ENCODE measurements at places on chromosomes 16 and 17.

DNA sequence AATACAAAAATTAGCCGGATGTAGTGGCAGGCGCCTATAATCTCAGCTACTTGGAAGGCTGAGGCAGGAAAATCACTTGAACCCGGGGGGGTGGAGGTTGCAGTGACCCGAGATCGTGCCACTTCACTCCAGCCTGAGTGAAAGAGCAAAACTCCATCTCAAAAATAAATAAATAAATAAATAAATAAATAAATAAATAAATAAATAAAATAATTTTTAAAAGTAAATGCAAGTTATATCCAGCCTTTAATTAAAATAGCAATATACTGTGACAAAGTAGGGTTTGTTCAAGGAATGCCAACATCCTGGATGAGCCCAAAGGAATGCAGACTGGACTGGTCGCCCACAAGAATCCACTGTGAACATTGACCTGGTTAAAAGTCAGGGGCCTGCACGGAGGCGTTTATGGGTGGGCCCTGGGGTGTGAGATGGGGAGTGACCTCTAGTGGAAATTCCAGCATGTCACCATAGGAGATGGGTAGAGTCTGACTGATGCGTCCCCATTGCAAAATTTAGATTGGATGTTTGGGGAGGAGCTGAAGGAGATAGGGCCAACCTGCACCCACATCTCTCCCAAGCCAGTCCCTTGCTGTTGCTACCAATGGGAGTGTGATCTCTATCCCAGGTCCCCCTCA lies 9.7 kb upstream of the PIK3R5 start:
- no peak for DNase-seq

DNA sequence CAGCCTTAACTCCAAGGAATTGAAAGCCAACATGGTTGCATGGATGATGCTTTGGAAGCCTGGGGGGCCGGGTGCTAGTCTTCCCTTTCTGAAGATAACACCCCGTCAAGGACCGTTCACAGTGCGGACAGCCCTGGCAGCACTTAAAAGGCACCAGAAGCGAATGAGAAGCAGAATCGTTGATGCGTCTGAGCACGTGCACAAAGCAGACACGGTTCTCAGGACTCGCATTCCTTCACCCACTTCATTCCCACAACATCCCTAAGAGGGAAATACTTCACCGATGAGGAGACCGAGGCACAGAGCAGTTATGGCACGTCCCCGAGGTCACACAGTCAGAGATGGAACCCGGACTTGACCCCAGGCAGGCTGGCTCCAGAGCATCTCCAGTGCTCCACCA lies 14.2 kb downstream of the TRPV1 start:
- DNase-seq, result no peak

GRCh38 chr17:69609473-69610305 lies 195.2 kb downstream of the MAP2K6 start:
- DNase-seq, result no peak

GRCh38 chr17:82848022-82848592 lies 8.3 kb upstream of the ZNF750 start:
- peak; percentile 17 for DNase-seq

GRCh38 chr17:42179335-42179734 lies 1.6 kb downstream of the KCNH4 start:
- no peak for DNase-seq

DNA sequence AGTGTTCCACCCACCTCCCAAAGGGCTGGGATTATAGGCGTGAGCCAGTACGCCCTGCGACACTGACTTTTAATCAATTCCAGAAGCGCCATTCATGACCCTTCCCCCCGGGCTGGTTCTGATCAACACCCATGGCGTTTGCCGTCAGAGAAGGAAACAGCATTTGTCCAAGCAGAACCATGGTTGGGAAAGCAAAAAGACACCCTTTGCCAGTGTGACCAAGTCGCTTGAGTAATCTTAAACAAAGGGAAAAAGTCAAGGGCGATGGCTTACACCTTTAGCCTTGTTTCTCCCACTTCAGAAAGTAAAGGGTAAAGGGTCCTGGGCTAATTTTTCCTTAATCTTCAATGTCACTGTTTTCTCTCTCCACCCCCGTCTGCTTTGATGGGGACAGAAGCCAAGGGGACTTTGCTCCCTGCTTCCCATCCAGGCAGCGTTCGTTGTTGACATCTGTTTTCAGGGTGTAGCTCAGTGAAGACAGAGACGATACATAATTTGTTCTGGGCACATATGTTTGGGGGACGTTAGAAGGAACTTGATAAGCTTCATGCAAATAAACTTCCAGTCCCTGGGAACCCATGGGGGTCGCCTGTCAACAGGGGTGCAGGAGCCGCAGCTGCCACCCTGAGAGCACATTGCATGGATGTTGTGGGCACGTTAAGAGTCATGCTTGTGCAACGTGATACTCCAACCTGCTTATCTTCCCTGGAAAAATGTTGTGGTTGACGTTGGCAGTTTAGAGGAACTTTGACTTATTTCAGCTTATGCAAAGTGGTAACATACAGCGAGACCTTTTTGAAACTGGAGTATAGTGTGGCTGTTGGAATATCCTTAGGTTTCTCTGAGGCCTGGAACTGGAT lies 50.6 kb upstream of the TANGO6 start:
- no peak for DNase-seq

DNA sequence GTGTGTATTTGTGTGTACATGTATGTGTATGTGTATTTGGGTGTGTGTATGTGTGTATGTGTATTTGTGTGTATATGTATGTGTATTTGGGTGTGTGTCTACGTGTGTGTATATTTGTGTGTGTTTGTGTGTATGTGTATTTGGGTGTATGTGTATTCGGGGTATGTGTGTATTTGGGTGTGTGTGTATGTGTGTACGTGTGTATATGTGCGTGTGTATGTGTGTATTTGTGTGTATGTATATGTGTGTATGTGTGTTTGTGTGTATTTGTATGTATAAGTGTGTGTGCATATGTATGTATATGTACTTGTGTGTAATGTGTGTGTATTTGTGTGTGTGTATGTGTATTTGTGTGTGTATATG lies 62.0 kb downstream of the HAPSTR1 start:
- no peak for DNase-seq

GRCh38 chr16:60729051-60729450 lies 1307.2 kb downstream of the CDH8 start:
- DNase-seq, result no peak

- no peak for DNase-seq
Observed at GRCh38 chr16:76311260-76311659, 34.1 kb downstream of the CNTNAP4 start.

DNA sequence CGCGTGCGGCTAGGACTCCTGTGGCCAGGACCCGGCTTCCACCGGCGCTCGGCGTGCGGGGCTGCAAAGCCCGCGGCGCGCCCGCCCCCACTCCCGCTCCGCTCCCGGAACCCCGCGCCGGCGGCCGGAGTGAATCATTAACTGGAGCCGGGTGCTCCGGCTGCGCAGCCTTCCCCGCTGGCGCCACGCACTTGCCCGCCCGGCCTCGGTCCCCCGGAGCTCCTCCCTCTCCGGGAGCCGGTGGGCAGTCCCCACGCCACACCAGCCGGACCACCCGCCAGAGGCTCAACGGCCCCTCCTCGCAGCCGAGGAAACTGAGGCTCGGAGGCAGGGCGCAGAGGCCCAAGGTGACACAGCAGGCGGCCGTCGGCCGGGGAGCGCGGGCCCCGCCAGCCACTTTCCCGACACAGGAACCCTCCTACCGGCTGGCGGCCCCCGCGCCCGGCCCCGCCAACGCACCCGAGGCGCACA lies 580 bp downstream of the BCAR1 start:
- DNase-seq, result no peak

GRCh38 chr16:2244301-2244700 lies 7.1 kb downstream of the ECI1 start:
- no peak for DNase-seq

GRCh38 chr17:64240741-64241347 lies 22.2 kb downstream of the TEX2 start:
- no peak for DNase-seq

GRCh38 chr17:73179878-73180277 lies 13.0 kb upstream of the COG1 start:
- DNase-seq, result no peak

- DNase-seq, result no peak
Observed at GRCh38 chr16:14372471-14372870, 257.6 kb downstream of the PARN start.

- no peak for DNase-seq
Observed at GRCh38 chr16:49822649-49823370, 33.1 kb downstream of the ZNF423 start.

- no peak for DNase-seq
Observed at GRCh38 chr16:62100651-62101050, 64.4 kb upstream of the CDH8 start.

DNA sequence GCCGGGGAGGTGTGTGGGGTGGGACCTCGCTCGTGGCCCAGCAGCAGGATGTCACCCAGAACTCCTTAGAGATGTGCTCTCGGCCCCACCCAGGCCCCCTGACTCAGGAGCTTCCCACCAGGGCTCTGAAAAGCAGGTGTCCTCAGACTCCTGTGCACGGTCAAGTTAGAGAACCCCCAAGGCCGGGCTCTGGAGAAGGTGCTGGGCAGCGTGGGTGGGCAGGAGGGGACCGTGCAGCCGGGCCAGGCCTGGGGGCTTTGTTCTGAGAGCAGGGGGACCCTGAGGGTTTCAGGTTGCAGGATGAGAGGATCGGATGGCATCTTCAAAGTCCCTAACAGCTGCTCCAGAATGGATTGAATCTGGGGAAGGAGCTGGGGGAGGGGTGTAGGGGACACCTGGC lies 164.4 kb upstream of the CIBAR2 start:
- DNase-seq, result no peak

GRCh38 chr16:82819286-82819685 lies 192.5 kb downstream of the CDH13 start:
- no peak for DNase-seq

- no peak for DNase-seq
Observed at GRCh38 chr17:31798205-31798724, 60.8 kb downstream of the COPRS start.

GRCh38 chr17:76485569-76485968 lies 15.7 kb downstream of the RHBDF2 start:
- DNase-seq, result no peak

- DNase-seq, result no peak
Observed at GRCh38 chr16:50252082-50252611, 14.2 kb upstream of the ADCY7 start.

- no peak for DNase-seq
Observed at GRCh38 chr16:4212211-4212933, 29.5 kb downstream of the SRL start.

DNA sequence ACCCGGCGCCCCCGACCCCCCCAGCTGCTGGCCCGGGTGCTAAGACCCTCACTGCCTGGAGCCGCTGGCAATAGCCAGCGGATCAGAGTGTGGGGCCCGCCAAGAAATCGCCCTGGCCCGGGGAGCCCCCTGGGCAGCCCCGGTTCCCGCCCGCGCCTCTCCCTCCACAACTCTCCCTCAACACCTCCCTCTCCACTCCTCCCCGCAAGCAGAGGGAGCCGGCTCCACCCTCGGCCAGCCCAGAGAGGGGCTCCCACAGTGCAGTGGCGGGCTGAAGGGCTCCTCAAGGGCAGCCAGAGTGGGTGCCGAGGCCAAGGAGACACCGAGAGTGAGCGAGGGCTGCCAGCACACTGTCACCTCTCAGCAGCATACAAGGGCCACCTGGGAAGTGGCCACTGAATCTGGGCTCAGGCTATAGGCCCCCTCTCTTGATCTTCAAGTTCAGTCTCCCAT lies 385.5 kb downstream of the SEC14L1 start:
- DNase-seq, result no peak

DNA sequence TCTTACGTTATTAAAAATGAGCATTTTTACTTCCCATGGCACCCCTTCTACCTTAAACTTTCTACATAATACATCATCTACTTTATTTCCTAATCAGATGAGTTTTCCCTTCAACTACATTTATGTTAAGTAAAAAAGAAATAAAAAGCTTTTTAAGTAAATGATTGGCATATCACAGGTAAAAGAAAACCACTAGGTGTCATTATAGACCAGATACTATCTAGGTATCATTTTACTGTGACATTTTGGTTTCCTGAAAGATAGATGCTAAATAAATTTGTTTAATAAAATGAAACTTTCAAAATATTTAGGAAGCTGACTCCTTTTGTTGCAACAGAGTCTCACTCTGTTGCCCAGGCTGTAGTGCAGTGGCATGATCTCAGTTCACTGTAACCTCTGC lies 3.8 kb upstream of the CMTM1 start:
- no peak for DNase-seq

DNA sequence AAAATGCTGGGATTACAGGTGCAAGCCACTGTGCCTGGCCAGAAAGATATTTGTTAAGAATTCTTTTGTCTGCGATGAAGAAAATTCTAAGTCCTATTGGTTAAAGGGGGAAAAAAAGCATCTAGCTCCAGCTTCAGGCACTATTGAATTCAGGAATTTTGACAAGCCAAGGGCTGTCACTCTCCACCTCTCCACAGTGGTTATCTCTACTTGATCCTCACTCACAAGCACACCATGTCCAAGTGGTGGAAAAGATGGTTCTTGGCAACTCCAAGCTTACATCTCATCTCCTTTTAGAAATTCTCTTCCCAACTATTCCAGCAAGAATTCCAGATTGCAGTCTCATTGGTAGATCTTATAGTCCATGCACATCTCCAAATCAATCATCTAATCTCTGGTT lies 7.1 kb downstream of the RBFOX1 start:
- no peak for DNase-seq

GRCh38 chr17:55760643-55761355 lies 9.9 kb downstream of the PCTP start:
- DNase-seq, result no peak

DNA sequence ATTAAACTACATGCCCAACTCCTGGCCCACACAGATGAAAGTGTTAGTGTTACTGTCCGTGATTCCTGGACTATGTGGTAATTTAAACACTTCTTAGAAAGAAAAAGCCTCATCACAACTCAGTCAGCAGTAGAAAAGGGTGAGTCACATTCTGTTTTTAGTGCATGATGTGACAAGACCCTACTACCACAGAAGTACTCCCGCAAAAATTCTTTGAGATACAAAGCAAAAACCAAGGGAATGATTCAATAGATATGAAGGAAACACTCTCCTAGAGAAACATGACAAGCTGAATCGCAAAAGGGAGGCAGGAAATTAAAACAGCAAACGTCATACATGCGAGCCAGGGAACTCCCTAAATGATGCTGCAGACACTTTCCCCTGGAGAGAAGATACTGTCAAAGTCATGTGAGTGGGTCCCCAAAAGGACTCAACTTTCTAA lies 14.4 kb downstream of the SNN start:
- DNase-seq, result no peak

DNA sequence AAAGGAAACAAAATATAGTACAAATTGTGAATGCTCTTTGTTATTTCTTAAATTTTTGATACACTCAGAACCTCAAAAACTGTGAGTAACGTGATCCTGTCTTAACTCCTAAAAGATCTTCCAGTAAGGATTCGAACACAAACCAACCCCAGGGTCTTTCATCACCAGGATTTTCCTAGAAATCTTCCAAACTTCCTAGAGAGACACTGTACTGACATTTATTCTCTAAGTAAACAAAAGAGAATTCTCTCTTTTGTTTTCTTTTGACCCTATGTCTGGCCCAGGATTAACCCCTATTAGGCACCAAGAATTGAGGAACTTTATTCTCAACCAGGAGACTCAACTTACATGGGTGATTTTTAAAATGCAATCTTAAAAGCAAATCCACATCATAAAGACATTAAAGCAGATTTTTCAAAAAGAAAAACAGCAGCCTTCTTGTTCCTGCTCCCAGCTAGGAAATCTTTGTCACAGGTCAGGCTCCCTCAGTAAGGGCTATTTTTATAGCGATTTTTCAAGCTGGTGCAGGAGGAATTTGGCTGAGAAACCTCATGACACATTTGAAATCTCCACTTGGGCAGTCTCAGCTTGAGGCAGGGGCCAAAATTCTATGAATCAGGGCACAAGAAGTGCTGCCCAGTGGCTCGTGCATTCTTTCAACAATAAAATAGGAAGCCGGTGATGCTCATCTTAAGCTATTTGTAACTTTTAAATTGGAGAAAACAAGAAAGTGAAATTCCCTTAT lies 6.2 kb upstream of the SMG1 start:
- DNase-seq, result no peak
